ENCODE measurements at places on chromosomes 4 and X. TPM values are rescaled to one million over a fixed set of nuclear protein-coding genes. Genes with fewer than 3 reads are reported as not detected.

USP26 gene
- not detected for total RNA-seq

GYPA gene
- not detected for total RNA-seq

ZNF595 gene
- 13.1 TPM for total RNA-seq

GPAT3 gene
- total RNA-seq, result 80.5 TPM

DNA sequence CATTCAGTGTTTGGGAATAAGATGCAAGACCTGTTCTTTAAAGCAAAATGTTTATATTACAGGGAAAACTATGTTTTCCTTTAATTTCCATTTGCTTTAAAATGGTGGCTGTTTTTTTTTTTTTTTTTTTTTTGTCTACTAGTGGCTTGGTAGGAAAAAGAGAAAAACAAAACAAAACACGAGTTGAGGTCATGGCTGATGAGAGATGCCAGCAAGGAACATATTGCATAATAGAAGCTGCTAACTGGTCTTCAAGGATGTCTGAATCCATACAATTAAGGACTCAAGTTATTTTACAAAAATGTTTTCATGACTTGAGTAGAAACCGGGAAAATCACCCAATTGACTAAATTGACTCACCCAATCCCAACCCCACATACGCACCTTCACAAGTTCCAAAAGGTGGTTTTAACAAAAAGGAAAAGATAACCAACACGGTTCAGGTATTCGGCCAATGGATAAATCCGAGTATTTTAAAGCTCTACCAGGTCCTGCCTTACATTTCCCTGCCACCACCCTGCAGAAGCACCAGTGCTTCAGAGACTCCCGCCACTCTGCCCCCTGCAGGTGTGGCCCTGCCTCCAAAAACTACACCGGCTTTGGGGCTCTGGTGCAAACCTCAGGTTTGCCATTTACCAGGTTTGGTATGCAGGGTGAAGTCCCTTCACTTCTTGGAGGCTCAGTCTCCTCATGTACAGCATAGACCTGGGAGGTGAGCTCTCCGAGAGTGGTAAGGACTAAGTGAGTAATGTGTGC lies 27.1 kb downstream of the PIR start:
- no peak for DNase-seq

DNA sequence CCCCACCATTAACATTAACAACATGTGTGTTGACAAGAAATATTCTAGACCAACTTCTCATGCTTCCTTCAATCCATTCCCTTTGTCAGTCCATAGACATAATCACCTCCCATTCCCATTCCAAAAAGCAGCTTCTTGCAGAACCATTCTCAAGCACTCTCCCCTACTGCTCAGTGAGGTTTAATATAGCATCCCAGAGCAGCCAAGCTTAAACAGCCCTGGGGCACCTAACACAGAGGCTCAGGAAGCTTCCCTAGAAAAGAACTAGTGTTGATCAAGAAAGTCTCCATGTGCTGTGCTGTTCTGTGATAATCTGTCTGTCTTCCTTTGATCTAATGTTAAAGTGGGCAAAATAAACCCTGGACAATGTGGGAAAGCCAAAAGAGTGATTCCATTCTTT lies 174.2 kb upstream of the NOCT start:
- no peak for DNase-seq

GRCh38 chr4:54669831-54670230 lies 12.1 kb downstream of the KIT start:
- DNase-seq, result no peak

DNA sequence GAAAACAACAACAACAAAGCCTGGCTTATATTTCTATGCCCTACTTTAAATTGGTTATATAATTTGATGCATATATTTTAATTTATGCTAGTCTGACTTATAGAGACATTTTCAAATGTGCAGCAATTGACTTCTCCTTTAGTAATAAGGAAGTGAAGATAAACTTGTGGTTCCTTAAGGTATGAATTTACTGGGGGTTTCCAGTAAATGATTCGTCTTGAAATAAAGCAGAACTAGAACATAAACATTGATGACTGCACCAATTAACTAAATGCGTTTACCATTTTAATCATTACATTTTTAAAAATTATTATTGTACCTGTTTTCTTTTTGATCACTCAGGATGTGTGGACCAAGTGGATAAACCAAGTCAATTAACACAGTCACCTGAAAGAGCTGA lies 99.6 kb upstream of the CCSER1 start:
- no peak for DNase-seq

GRCh38 chr4:40502220-40502619 lies 127.4 kb downstream of the RBM47 start:
- DNase-seq, result no peak

- DNase-seq, result no peak
Measured at GRCh38 chrX:119573840-119574393, 446 bp upstream of the UBE2A start.

DNA sequence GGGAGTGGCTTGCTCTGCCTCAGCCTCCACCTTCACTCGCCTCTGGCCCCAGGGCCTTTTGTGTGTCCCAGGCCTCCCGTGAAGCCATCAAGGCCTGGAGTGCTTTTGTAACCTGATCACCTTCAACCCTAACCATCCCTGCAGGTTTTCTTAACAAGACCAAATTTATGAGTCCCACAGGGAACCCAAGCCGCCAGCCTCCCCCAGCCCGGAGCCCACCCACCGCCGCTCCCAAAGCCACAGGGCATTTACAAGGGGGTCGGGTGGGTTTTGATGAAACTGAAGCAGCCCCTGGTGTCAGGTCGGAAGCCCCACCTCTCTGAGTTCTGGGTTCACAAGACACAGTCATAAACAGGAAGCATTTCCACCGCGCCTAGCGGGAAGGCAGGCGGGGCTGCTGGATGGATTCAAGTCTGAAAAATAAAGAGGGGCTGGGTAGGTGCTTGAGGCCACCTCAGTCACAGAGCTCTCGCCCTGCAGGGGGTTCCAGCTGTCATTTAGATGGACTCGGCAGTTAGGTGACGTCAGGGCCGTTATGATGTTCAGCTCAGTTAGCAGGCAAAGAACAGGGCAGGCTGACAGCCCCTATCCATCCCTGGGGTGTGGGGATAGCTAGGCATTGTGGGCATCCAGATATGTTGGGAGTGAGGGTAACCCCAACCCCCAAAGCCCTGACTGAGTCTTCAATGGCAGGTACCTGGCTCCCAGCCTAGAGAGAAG lies 128.5 kb downstream of the BCOR start:
- no peak for DNase-seq

GRCh38 chrX:95703696-95704095 lies 980.9 kb upstream of the DIAPH2 start:
- DNase-seq, result peak; percentile 3

DNA sequence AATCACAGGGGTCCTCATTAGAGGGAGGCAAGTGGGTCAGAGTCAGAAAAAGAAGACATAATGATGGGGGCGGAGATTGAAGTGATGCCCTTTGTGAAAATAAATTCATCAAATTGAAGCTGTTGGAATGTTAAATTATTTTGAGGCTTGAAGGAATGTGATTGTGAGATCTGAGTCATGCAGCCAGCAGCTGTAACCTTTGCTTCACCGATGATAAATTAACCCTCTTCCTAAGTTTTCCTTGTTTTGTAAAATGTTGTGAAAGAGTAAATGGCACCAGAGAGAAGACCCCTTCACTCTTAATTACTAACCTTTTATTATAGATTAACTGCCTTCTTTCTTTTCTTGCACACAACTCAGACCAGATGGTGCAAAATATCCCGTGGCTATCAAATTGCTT lies 47.7 kb upstream of the FAM9A start:
- DNase-seq, result no peak

DNA sequence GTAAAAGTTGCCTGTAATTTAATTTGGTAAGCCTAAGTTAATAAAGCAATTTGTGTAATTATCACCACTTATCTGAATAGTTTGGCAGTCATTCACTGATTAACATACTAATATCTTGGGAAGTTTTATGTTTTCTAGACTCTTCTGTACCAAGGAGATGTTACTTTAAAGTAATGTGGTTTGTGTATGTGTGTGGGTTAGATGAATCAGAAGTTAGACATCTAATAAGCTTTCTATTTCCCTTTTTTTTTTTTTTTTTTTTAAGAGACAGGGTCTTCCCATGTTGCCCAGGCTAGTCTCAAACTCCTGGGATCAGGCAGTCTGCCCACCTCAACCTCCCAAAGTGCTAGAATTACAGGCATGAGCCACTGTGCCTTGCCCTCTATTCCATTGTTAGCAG lies 5.3 kb downstream of the SLAIN2 start:
- DNase-seq, result no peak

Measured in NCI-H460 (cell line).